ENCODE measurements at places on chromosomes 7 and 10.

DNA sequence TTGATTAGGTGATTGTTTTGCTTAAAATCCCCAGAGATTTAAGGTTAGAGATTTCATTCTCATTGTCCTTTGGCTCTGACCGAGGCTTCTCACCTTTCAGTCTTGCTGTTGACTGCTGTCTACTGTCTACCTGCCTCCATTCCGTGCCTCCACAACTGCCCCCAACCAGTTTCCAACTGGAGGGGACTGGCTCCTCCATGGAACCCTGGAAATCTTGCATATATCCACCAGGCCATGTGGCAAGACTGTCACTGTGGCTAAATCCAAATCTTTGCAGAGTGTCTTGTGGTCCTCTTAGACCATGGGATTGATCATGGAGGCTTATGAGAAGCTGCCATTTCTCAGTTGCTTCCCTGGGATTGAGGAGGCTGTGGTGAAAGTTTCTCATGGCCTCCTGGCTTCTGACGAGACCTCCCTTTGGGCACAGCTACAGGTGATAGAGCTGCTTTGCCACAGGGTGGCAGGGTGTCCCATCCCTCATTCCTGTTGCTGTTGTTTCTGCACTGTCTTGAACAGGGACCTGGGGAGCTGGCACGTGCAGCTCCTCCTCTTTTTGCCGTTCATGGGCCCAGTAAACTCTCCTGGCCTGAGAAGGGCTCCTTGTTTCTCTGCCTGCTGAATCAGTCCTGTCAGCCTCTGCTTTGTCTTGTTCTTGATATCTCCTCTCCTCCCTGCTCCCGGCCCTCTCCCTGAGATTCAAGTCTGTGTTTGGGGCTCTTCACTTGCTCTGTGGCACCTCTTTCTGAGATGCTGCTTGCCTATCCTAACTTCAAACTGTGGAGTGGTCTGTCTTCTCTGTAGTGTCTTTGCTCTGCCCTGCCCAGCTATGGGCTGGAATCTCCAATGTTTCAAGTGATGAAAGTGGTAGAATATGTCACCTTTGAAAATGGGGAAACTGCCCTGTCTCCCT is 63.6 kb upstream of the IGFBP3 start:
- DNase-seq: peak; percentile 32

DNA sequence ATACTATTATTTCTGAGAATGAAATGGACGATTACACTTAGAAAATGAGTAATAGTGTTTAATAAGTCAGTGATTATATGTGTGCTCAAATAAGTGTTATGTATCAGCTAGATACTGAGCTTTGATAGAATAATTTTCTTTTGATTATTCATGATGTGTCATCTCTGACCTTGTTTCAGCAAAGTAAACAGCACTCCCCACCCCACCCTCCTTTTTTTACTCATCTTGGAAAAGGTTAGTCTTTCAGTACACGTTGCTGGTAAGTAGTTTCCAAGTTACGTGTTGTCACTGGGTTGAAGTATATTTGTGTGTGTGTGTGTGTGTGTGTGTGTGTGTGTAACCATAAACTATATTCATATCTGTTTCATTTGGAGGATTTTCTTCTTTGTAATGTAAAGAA is 84.1 kb downstream of the GNAI1 start:
- no peak for DNase-seq

- no peak for DNase-seq
Observed at GRCh38 chr10:10138685-10139084, 879.0 kb upstream of the CELF2 start.

DNA sequence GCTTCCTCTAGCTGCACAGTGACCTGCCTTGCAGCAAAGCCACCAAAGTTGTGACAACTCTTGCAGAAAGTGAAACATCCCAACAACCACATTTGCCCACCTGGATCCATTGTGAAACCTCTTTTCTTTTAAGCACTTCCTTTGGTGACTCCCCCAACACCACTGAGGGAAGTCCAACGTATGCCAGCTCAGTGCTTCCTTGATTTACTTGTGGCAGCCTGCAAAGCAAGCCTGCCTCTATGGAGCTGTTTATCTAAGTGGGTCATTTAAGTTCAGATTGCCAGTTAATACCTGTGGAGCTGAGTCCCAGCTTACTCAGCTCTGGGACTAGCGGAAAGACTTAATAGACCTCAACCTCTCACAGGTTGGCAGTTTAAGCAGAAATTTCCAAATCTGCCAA is 230.8 kb upstream of the GHITM start:
- DNase-seq: peak; percentile 52

DNA sequence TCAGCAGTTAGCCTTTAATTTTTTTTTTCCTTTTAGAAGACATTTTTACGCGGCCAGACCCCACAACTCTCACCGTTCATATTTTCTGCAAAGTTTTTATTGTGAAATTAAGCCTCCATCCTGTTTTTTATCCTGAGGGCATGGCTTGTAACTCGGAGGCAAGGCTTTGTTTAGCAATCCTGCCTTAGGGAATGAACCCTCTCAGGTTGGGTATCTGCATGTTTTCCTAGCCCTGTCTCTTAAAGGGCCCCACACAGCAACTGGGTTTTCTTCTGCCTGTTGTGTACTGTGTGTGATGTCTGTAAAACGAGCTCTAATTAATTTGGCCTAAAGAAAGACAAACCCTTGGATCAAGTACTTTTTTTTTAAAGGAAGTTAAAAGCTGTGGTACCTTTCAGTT is 130.2 kb upstream of the COBL start:
- DNase-seq: no peak

DNA sequence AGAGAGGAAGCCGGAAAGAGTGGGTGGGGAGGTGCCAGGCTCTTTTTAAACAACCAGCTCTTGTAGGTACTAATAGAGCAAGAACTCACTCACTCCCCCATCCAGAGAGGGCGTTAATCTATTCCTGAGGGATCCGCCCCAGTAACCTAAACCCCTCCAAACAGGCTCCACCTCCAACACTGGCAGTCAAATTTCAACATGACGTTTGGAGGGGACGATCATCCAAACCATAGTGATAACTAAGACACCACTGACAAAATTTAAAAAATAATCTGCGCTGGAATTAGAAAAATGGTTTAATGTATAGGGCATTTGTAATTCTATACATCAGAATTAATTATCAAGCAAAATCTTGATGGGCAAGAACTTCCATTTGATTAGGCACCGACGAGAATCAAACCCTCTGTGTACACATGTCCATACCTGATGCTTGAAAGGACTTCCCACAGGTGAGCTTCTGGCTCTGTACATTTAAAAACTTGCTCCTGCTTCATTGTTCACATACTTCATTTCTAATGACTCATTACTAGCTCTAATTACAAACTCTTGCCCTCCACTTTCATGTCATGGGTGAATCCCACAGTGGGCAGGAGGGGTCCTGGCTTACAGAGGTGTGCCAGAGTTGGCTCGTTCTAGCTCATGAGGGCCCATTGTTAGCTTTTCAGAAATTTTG is 20.6 kb upstream of the KDM7A start:
- no peak for DNase-seq

GRCh38 chr10:1255600-1256431 is 199.6 kb downstream of the WDR37 start:
- DNase-seq: no peak

GRCh38 chr7:50633414-50633710 is 68.2 kb upstream of the DDC start:
- DNase-seq: no peak
